ENCODE measurements at places on chromosomes 3 and 15. TPM values are rescaled to one million over a fixed set of nuclear protein-coding genes. Genes with fewer than 3 reads are reported as not detected.

Gene PROK2
- total RNA-seq: not detected

Gene LRRIQ4
- total RNA-seq: not detected

DNA sequence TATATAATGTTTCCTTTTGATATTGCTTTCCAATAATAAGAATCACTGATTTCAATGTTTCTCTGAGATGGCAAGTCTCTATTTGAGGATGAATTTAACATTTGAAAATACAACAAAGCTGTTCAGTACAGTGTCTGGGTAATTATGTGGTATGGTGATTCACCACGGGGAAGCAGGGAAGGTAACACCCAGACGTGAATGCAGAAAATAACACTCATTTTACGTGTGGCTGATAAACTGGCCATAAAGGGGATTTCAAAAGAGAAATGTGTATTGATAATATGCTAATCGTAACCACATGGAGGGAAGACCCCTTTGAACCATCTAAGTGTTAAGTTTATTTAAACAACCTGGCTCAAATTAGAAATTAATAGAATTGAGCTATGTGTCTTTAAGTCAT is 344.6 kb downstream of the GRM7 start:
- no peak for DNase-seq

- no peak for DNase-seq
These were observed 369.9 kb upstream of the MCTP2 start for GRCh38 chr15:93861413-93861812.

DNA sequence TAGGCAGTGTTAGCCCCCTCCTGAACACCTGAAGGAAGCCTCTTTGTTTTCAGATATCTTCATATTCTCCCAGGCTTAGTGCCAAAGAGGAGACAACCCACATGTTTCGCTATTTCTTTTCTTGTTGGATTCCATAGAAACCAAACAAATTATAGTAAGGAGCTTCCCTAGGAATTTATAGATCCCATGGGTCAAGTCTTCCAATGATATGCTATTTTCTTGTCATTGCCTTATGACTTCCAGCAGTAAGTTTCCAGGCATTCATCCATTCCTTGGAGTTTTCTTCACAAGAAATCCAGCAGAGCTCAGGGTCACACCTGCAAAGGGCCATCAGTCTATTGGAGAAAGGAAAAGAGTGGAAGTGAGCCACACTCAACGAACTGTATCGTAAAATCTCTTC is 9.9 kb upstream of the KCNMB2 start:
- no peak for DNase-seq
